ENCODE measurements at places on chromosomes 5 and 9. TPM values are rescaled to one million over a fixed set of nuclear protein-coding genes. Genes with fewer than 3 reads are reported as not detected.

DNA sequence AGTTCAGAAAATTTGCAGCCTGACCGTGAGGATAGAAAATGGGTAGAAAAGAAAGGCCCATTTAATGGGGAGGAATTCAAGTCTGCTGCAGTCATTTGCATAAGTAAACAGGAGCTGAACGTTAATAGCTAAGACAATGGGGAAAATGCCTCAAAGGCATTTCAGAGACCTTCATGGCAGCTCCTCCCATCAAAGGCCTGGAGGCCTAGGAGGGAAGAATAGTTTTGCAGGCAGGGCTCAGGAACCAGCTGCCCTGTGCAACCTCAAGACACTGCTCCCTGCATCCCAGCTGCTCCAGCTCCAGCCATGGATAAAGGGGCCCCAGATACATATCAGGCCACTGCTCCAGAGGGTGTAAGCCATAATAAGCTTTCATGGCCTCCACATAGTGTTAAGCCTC, 32.2 kb upstream of the CDH18 start:
- H3K4me3 ChIP-seq = no peak overlapping the region
- no peak for DNase-seq
- H3K36me3 ChIP-seq = no peaks in the 10 kb centered on the region
- H3K27me3 ChIP-seq = no peaks in the 10 kb centered on the region
- H3K27ac ChIP-seq = no peak overlapping the region

DNA sequence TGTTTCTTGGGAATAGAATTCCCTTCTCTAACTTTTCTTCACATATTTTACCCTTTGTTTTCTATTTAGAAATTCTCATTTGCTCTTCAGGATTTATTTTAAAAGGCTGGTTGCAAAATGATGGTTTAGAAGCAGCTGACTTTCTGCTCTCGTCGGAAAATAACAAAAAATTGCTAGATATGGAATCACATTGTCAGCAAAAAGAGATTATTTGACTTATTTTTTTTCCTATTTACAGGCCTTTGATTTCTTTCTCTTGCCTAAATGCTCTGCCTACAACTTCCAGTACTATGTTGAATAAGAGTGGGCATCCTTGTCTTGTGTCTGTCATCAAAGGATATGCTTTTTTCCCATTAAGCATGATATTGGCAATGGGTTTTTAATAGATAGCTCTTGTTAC, 1619.1 kb upstream of the ACO1 start:
- DNase-seq = no peak
- no peak overlapping the region for H3K27ac ChIP-seq
- no peaks in the 10 kb centered on the region for H3K27me3 ChIP-seq
- H3K4me1 ChIP-seq = no peaks in the 10 kb centered on the region
- H3K4me3 ChIP-seq = no peak overlapping the region
- no peaks in the 10 kb centered on the region for H3K36me3 ChIP-seq

SH3PXD2B gene
- 26.4 TPM for total RNA-seq

GRCh38 chr9:130225586-130225985, 40.0 kb upstream of the HMCN2 start:
- no peak overlapping the region for H3K27ac ChIP-seq
- H3K4me1 ChIP-seq = no peaks in the 10 kb centered on the region

DNA sequence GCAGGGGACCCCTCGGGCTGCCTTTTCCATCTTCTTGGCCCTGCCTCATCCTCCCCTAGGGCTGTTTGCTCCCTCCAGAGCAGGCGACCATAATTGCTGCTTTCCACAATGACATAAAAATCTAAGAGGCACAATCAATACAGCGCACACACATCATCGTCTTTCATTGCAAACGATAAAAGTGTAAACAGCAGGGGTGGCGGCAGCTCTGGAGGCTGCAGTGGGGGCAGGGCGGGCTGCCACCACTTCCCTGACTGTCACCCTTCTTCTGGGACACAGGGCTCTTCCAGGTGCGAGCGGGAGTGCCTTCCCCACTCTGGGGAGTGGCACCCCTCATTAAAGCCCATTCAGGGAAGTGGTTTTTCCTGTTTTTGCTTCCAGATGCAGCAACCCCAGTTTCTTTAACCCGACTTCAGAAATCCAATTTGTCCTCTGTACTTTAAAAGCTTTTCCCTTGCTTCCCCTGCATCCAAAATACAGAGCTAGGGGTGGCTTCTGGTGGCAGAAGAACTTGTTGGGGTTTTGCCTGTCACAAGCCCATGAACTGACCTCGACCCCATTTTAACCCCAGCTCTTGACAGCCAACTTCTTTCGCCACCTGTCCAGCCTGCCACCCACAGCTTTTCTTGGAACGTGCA, 45.7 kb downstream of the TSPAN17 start:
- no peak overlapping the region for H3K27ac ChIP-seq
- no peak for DNase-seq
- no peak overlapping the region for H3K4me3 ChIP-seq

DNA sequence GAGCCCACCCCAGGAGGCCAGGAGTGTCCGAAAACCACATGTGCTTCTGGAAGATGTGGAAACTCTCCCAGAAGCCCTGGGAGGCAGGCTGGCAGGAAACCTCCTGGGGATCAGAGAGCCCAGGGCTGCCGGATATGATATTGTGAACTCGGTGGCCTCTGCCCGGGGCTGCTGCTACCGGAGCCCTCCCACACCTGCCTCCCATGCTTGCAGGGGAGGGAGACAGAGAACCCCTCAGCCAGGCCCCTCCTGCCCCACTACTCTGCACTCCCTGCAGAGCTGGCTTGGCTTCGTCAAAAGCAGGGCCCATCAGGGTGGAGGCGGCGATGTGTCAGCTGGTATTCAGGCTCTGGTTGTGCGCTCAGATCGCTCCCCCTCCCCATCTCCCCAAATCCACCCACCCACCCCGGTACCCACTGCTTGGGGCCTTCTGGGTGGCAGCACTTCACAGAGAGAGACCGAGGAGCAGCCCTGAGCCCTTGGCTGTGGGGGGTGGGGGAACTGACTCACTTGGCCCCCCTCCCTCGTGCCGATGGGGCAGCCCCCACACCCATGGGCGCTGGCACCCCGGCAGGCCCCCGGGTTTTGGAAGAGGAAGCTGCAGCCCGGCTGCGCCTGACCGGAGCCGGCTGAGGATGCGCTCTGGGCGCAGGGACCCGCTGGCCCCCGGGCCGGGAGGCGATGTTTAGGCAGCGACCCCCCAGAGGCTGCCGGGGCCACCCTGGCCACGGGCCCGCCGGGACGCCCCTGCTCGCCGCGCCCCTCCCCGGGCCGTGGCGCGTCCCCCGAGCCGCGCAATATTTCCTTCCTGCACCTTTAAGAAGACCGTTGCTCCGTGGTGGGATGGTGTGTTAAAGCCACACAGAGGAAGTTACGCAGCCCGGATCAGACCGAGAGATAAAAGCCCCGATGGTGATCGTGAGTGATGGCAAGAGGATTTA, 786 bp upstream of the NTNG2 start:
- H3K27ac ChIP-seq = peak overlapping the region; percentile 85
- peak overlapping the region; percentile 68 for H3K4me3 ChIP-seq
- H3K4me1 ChIP-seq = peaks cover 9% of the 10 kb centered on the region
- H3K36me3 ChIP-seq = no peaks in the 10 kb centered on the region

- no peaks in the 10 kb centered on the region for H3K36me3 ChIP-seq
- H3K27ac ChIP-seq = no peak overlapping the region
- DNase-seq = no peak
- no peaks in the 10 kb centered on the region for H3K4me1 ChIP-seq
Measured at GRCh38 chr5:87030699-87031098, 237.0 kb upstream of the RASA1 start.

DNA sequence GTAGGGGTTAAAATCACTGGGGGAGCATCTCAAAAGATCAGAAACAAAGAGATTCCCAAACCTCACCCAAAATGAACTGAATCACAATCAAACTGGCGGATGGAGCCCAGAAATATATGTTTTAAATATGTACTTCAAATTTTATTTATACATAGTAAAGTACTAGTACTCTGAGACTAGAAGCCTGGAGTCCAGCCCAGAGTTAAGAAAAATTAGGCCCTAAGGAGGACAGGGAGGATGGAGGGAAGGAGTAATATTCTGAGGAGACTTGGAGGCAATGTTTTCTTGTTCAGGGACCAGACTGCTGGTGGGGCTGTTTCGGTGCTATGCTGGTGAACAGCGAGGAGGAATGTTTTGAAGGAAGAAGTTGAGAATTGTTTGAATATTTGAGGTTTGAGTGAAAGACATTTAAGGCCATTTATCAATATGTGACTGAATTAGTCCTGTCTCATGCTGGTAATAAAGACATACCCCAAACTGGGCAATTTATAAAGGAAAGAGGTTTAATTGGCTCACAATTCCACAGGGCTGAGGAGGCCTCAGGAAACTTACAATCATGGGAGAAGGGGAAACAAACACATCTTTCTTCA, 552.4 kb upstream of the DAB2 start:
- DNase-seq = no peak
- no peak overlapping the region for H3K27ac ChIP-seq
- no peak overlapping the region for H3K4me3 ChIP-seq
- H3K36me3 ChIP-seq = no peaks in the 10 kb centered on the region

DNA sequence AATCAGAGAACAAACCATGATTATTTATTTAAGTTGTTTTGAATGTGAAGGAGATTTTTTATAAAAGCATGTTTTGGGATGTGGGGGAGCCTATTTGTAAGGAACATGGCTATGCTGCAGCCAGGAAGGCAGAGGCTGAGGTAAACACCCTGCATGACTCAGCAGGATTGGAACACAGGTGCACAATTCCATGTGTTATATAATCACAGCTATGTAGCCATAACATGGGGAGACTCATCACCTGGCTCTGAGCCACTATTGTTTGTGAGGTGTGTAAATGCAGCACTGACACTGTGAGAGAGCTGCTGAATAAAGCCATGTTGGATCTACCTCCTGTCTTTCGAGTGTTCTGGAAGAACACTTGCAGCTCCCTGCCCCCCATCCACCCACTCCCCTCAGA, 1009.8 kb downstream of the DNAH5 start:
- DNase-seq = no peak
- H3K27me3 ChIP-seq = no peaks in the 10 kb centered on the region
- no peak overlapping the region for H3K4me3 ChIP-seq
- H3K36me3 ChIP-seq = no peaks in the 10 kb centered on the region

DDX4 gene
- not detected for total RNA-seq

GRCh38 chr5:106957336-106957735, 713.4 kb downstream of the EFNA5 start:
- H3K27ac ChIP-seq = no peak overlapping the region
- H3K36me3 ChIP-seq = no peaks in the 10 kb centered on the region
- H3K27me3 ChIP-seq = no peaks in the 10 kb centered on the region

- no peak overlapping the region for H3K27ac ChIP-seq
- no peak overlapping the region for H3K4me3 ChIP-seq
- H3K27me3 ChIP-seq = no peaks in the 10 kb centered on the region
- H3K36me3 ChIP-seq = no peaks in the 10 kb centered on the region
- DNase-seq = no peak
- no peaks in the 10 kb centered on the region for H3K4me1 ChIP-seq
Measured at GRCh38 chr5:52554293-52554692, 233.4 kb upstream of the ITGA1 start.

DNA sequence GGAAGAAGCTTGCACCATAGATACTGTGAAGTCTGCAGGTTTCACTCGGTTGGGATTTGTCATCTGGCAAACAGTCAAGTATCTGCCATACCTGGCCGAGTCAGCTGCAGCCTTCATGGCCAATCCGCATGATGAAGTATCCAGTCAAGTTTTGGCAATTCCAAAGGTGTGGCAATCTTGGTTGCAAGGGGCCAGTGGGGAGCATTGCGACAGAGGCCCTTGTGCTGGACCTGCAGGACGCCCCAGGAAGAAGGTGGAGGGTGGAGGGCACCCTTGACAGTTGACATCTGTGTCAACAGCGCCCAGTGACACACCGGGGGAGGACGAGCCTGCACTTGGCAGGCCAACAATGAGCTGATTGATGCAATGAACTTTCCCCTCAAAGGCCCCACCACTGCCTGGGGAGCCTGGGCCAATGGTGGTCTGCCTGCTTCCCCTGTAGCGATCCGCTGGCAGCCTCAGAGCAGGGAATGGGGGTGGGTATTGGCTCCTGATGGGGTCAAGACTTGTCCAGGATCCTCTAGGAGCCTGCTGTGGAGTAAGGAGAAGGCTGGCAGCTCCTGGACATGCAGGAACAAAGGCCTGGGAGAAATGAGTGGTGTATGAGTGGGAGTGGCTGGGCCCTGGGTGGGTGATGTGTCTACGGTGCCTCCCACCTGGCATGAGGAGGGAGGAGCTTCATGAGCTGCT, 122.8 kb upstream of the PITX1 start:
- no peak overlapping the region for H3K27ac ChIP-seq
- no peak overlapping the region for H3K4me3 ChIP-seq
- DNase-seq = no peak
- no peaks in the 10 kb centered on the region for H3K27me3 ChIP-seq
- no peaks in the 10 kb centered on the region for H3K4me1 ChIP-seq

- no peaks in the 10 kb centered on the region for H3K27me3 ChIP-seq
- no peaks in the 10 kb centered on the region for H3K36me3 ChIP-seq
- no peak for DNase-seq
- no peak overlapping the region for H3K4me3 ChIP-seq
- no peak overlapping the region for H3K27ac ChIP-seq
- peaks cover 24% of the 10 kb centered on the region for H3K4me1 ChIP-seq
Measured at GRCh38 chr5:33237471-33237870, 203.3 kb upstream of the TARS1 start.

DNA sequence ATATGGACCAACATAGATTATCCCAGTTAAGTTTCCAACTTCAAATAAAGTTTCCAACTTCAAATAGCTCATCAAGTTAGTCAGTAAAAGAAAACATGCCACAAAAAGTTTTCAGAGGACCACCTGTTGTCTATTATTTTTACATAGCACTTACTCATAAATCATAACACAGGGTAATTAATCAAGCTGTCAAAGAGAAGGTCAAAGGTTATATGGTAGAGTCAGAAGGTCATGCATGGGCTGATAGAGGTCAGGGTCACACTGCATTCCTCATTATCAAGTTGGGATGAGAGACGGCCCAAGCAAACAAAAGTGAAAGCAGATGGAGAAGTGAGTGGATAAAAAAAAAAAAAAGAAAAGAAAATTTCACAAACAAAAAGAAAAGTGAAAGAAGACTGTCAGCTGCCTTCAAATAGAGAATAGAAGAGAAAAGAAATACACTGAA, 145.5 kb upstream of the POU5F2 start:
- H3K27me3 ChIP-seq = no peaks in the 10 kb centered on the region
- H3K4me1 ChIP-seq = peaks cover 17% of the 10 kb centered on the region
- no peaks in the 10 kb centered on the region for H3K36me3 ChIP-seq
- DNase-seq = no peak
- H3K4me3 ChIP-seq = no peak overlapping the region
- no peak overlapping the region for H3K27ac ChIP-seq

DNA sequence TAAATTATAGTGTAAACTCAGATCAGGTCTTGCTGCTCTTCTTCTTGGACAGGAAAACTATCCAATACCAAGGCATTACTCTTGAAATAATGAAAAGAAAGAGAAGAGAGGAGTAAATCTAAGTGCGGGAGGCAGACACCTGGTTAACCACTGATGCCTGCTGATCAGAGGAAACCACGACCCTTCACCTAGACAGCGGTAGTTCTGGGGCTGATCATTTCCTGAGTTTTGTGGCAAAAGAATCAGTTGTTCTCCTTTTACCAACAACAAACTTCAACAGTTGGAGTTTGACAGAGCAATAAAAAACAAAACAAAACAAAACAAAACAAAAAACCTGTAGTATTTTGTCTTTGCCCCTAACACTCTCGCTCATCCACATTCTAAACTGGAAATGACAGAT, 3.0 kb downstream of the RLN1 start:
- H3K27me3 ChIP-seq = no peaks in the 10 kb centered on the region
- H3K27ac ChIP-seq = peak overlapping the region; percentile 20
- H3K4me3 ChIP-seq = no peak overlapping the region
- no peak for DNase-seq
